ENCODE measurements at places on chromosomes 1 and 21.

GRCh38 chr1:58660105-58660504, 39.8 kb downstream of the MYSM1 start:
- no peak for DNase-seq

GRCh38 chr1:33018112-33018511, 18.6 kb downstream of the AK2 start:
- DNase-seq, result no peak

DNA sequence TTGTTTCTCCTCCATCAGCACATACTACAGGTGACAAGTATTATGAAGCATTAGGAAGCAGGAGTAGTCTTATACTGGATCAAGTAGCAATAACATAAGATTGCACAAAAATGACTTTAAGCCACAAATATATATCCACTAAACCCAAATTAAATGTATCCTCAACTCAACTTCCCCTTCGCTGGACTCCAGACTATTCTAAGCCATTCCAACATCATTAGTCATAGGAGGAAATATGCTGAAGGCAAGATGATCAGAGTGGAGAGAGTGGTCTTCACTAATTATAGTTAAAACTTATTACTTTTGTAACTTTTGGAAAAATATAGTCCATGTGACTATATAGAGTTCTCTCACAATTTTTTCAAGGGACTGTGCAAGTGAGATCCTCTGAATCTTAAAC, 390.7 kb upstream of the ZP4 start:
- DNase-seq, result no peak

GRCh38 chr1:203548892-203549291, 54.9 kb downstream of the OPTC start:
- DNase-seq, result no peak

DNA sequence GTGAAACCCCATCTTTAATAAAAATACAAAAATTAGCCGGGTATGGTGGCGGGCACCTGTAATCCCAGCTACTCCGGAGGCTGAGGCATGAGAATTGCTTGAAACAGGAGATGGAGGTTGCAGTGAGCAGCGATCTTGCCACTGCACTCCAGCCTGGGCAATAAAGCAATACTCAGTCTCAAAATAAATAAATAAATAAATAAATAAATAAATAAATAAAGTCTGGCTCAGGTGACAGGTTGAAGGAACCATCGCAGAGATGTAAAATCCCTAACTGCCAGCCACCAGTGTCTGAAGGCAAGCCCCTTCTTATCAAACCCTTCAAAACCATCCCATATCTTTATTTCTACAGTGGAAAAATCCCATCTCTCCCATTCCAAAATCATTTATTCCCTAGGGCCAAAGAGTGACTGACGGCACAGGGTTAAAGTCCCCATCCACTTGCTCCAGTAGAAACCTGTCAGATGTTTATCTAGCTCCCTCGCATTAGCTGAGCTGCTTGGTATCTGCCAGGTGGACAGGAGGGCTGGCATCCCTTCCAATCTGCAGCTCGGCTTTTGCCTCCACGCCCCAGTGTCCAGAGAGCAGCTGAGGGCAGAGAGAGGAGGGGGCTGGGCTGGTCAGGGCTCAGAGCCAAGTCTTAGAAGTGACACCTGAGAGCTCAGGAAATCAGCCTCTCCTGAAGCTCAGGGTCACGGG, 5.0 kb downstream of the CSRP1 start:
- DNase-seq, result no peak

Measured in NCI-H1694 (cell line).